A375 (cell line): ENCODE measurements at places on chromosomes 6 and 20. TPM values are rescaled to one million over a fixed set of nuclear protein-coding genes. Genes with fewer than 3 reads are reported as not detected.

PSMB9 gene
- total RNA-seq, result 23.9 and 29.9 TPM in 2 replicates

IL17F gene
- not detected in 2 replicates for total RNA-seq

CDH22 gene
- total RNA-seq, result not detected in 2 replicates

RFX6 gene
- not detected in 2 replicates for total RNA-seq

BMP2 gene
- 13.4 and 15.8 TPM in 2 replicates for total RNA-seq

CDH26 gene
- total RNA-seq, result 0.24 and 0.94 TPM in 2 replicates

BPIFB4 gene
- not detected in 2 replicates for total RNA-seq

MUC21 gene
- total RNA-seq, result not detected in 2 replicates

HTR1B gene
- total RNA-seq, result 0.15 TPM in 1 of 2 replicates, not detected in the other

SNAP25 gene
- 0.34 and 0.64 TPM in 2 replicates for total RNA-seq

TNNC2 gene
- total RNA-seq, result 1.7 TPM in 1 of 2 replicates, not detected in the other

HDAC2 gene
- 45.3 and 56.3 TPM in 2 replicates for total RNA-seq

HSPA12B gene
- not detected in 2 replicates for total RNA-seq

ME1 gene
- total RNA-seq, result 5.4 and 5.6 TPM in 2 replicates

TDP2 gene
- total RNA-seq, result 9.1 and 11.2 TPM in 2 replicates

MAS1 gene
- total RNA-seq, result not detected in 2 replicates

PLCB1 gene
- total RNA-seq, result 10.2 and 11.2 TPM in 2 replicates

SPTLC3 gene
- total RNA-seq, result 2.6 and 3.0 TPM in 2 replicates
